Glomerular endothelial cell (primary cell): ENCODE measurements at places on chromosomes 6 and 20. TPM values are rescaled to one million over a fixed set of nuclear protein-coding genes. Genes with fewer than 3 reads are reported as not detected.

Gene WFDC5
- total RNA-seq, result not detected in 2 replicates

Gene STX11
- 9.3 and 16.0 TPM in 2 replicates for total RNA-seq

Gene UNC5CL
- total RNA-seq, result 0.10 TPM in 1 of 2 replicates, not detected in the other

Gene EFCAB8
- total RNA-seq, result 0.05 TPM in 1 of 2 replicates, not detected in the other

Gene TPBG
- 19.0 and 27.5 TPM in 2 replicates for total RNA-seq

Gene HIVEP2
- 9.9 and 16.4 TPM in 2 replicates for total RNA-seq

Gene KCNS1
- total RNA-seq, result 0.12 and 0.34 TPM in 2 replicates

Gene BTNL2
- total RNA-seq, result not detected in 2 replicates

Gene SDC4
- total RNA-seq, result 59.4 and 64.3 TPM in 2 replicates

Gene HMGCLL1
- total RNA-seq, result not detected in 2 replicates

Gene BNIP5
- total RNA-seq, result not detected in 2 replicates

Gene C6orf118
- not detected in 2 replicates for total RNA-seq

Gene RSPO3
- 0.19 and 1.8 TPM in 2 replicates for total RNA-seq

Gene LAMA4
- total RNA-seq, result 503 and 840 TPM in 2 replicates

Gene RPS18
- 2,187 and 4,134 TPM in 2 replicates for total RNA-seq

Gene ECI2
- 71.3 and 92.2 TPM in 2 replicates for total RNA-seq

Gene IL17A
- total RNA-seq, result not detected in 2 replicates

Gene FAM209A
- total RNA-seq, result not detected in 2 replicates

Gene CGAS
- 3.4 and 7.7 TPM in 2 replicates for total RNA-seq

Gene BANF2
- not detected in 2 replicates for total RNA-seq

Gene ELOVL4
- 2.6 and 3.6 TPM in 2 replicates for total RNA-seq

Gene PI3
- not detected in 2 replicates for total RNA-seq

Gene EYA2
- not detected in 2 replicates for total RNA-seq

Gene FRMD1
- not detected in 2 replicates for total RNA-seq

Gene TSPO2
- total RNA-seq, result not detected in 2 replicates
